ENCODE measurements at places on chromosomes 16 and 17. TPM values are rescaled to one million over a fixed set of nuclear protein-coding genes. Genes with fewer than 3 reads are reported as not detected.

Gene CACNG4
- not detected for polyA plus RNA-seq

DNA sequence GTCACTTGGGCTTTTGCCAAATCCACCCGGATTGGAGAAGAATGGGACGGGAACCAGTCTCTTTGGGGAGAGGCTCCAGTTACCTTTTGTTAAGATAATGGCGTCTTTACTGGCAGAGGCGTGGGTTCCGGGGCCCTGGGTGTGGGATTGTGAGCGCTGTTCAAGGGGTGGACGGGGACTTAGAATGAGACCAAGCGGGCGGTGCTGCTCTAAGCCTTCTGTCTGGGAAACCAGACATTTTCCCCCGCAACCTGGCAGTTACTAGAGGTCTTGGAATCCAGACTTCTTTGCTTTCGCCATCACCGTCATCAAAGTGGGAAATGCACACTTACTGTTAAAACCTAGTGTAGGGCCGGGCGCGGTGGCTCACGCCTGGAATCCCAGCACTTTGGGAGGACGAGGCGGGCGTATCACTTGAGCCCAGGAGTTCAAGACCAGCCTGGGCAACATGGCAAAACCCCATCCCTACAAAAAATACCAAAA, 706 bp downstream of the TEN1 start:
- peak overlapping the region; percentile 99 for H3K27ac ChIP-seq
- H3K4me1 ChIP-seq = peaks cover 31% of the 10 kb centered on the region
- DNase-seq = no peak
- peaks cover 3% of the 10 kb centered on the region for H3K27me3 ChIP-seq

GRCh38 chr17:56913353-56913866, 439 bp downstream of the TRIM25 start:
- H3K36me3 ChIP-seq = peaks cover 4% of the 10 kb centered on the region
- peaks cover 8% of the 10 kb centered on the region for H3K27me3 ChIP-seq
- peak overlapping the region; percentile 88 for H3K4me3 ChIP-seq
- peak overlapping the region; percentile 91 for H3K27ac ChIP-seq

GRCh38 chr17:77096570-77097214, 44.1 kb upstream of the SEC14L1 start:
- peak overlapping the region; percentile 47 for H3K27ac ChIP-seq
- H3K4me3 ChIP-seq = no peak overlapping the region
- peaks cover 20% of the 10 kb centered on the region for H3K4me1 ChIP-seq
- no peak for DNase-seq

DNA sequence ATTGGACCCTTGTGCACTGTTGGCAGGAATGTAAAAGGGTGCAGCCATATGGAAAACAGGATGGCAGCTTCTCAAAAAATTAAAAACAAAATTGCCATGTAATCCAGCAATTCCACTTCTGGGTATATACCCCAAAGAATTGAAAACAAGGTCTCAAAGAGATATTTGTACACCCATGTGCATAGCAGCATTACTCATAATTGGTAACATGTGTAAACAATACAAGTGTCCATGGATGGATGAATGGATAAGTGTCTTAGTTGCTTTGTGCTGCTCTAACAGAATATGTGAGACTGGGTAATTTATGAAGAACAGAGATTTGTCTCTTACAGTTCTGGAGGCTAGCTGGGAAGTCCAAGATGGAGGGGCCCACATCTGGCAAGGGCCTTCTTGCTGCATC, 3.8 kb upstream of the RUNDC3A start:
- H3K4me1 ChIP-seq = peaks cover 19% of the 10 kb centered on the region
- no peak overlapping the region for H3K4me3 ChIP-seq
- no peaks in the 10 kb centered on the region for H3K36me3 ChIP-seq
- DNase-seq = no peak

DNA sequence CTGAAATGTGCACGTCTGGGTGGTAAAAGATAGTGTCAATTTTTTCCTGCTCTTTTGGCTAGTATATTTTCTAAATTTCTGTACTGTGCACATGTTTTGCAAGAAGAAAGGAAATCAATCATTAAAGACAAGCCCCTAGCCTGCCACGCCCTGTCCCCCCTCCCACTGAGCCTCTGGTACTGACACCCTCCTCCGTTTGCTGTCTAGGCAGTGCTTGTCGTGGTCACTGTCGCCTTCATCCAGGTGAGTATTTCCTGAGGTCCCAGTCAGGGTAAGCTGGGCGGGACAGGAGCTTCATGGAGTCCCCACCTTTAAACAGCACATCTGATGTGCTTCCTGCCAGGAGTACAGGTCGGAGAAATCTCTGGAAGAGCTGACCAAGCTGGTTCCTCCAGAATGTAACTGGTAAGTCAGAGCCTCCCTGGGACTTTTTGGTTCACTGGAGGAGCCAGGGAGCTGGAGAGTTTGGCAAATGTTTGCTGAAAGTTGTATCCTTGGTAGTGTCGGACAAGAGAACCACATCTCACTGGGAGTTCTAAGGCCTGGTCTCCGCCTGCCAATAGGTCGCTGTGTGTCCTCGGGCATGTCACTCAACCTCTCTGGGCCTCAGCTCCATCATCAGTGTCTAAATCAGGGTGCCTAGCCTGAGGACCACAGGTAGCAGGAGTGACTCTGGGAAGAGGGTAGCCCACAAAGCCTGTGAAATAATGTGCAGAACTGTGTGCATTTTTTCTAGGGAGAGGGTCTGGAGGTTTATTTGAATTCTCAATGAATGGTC, 42.2 kb downstream of the ATP2C2 start:
- no peaks in the 10 kb centered on the region for H3K4me1 ChIP-seq
- no peak for DNase-seq
- H3K4me3 ChIP-seq = no peak overlapping the region
- peaks cover 2% of the 10 kb centered on the region for H3K27me3 ChIP-seq

DNA sequence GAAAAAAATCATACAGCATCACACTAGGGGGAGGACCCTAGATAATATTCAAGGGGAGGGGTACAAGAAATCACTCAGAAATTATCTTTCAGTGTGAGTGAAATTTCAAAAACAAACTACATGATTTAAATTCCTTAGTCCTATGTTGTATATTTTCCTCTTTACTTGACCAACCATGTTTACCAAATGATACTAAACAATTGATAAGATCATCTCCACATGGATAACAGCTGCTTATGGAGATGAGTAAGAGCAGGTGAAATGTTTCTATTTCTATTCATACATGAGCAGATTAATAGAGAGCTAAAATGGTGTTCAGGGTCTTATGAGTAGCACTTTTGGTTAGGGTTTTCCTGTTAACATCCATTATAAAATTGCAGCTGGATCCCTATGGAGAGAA, 7.3 kb upstream of the VAT1L start:
- H3K27ac ChIP-seq = no peak overlapping the region
- H3K27me3 ChIP-seq = peaks cover 1% of the 10 kb centered on the region

Gene SSTR5
- not detected for polyA plus RNA-seq

Gene TPSG1
- polyA plus RNA-seq = not detected

GRCh38 chr17:75688209-75688825, 21.2 kb downstream of the SAP30BP start:
- no peak overlapping the region for H3K4me3 ChIP-seq
- H3K36me3 ChIP-seq = no peaks in the 10 kb centered on the region
- H3K27me3 ChIP-seq = peaks cover 2% of the 10 kb centered on the region
- peaks cover 94% of the 10 kb centered on the region for H3K4me1 ChIP-seq
- DNase-seq = peak; percentile 8

DNA sequence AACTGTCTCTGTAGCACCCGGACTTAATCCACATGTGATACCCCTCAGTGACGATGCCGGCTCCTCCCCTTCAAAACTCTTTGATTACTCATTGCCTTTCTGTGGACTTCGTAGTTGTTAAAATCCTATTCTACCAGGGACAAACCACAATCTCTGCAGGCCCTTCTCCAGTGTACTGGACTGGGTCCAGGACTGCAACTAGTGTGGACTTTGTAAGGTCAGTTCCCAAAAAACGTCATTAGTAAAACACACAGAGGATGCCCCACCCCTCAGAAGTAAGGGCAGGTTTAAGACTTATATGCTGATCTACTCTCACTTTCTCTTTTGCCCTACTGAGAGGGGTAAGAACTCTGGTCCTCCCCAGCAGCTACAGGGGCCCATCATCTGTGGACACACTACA, 10.5 kb upstream of the NUDT7 start:
- H3K4me1 ChIP-seq = no peaks in the 10 kb centered on the region
- H3K27ac ChIP-seq = no peak overlapping the region
- H3K4me3 ChIP-seq = no peak overlapping the region
- H3K36me3 ChIP-seq = no peaks in the 10 kb centered on the region
- no peaks in the 10 kb centered on the region for H3K27me3 ChIP-seq
- no peak for DNase-seq

Gene TOP2A
- polyA plus RNA-seq = 2.2 TPM

DNA sequence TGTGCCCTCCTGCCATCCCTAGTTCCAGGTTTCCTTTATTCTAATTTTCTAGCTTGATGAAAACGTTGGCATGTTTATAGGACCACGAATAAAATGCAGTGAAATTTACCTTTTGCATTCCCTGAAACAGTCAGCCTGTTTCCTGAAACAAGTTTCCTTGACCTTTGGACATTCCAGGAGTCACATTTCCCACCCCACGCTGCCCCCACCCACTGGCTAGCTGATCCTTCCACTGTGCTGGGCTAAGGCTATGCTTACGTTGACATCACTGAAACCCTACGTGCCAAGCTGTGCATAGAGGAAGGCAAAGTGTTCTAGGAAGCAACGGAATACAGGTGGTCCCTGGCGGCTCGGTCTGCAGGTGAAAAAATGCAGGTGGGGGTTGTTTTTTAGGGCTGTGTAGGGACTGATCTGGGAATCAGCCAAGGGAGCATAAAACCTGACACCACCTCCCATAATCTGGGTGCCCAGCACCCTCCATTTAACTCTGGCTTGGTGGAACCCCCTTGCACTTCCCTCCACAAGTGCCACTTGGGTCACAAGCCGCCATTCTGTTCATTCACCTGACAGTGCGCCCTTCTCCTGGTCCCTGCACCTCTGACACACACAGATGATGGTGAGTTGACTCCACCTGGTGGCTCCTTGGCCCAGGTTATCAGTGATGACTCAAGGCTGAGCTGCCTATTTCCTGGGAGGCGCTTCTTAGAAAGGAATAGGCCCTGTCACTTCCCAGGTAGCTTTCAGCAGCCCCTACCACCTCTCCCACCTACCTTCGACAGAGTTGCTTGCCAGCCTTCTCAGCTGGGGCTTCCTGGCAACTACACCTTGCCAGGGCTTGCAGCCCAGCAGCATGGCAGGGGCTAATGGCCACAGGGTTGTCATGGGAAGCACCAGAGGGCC, 83.7 kb downstream of the N4BP1 start:
- no peak overlapping the region for H3K27ac ChIP-seq
- peaks cover 26% of the 10 kb centered on the region for H3K4me1 ChIP-seq
- DNase-seq = peak; percentile 15
- H3K27me3 ChIP-seq = no peaks in the 10 kb centered on the region

Gene TBKBP1
- 2.3 TPM for polyA plus RNA-seq

DNA sequence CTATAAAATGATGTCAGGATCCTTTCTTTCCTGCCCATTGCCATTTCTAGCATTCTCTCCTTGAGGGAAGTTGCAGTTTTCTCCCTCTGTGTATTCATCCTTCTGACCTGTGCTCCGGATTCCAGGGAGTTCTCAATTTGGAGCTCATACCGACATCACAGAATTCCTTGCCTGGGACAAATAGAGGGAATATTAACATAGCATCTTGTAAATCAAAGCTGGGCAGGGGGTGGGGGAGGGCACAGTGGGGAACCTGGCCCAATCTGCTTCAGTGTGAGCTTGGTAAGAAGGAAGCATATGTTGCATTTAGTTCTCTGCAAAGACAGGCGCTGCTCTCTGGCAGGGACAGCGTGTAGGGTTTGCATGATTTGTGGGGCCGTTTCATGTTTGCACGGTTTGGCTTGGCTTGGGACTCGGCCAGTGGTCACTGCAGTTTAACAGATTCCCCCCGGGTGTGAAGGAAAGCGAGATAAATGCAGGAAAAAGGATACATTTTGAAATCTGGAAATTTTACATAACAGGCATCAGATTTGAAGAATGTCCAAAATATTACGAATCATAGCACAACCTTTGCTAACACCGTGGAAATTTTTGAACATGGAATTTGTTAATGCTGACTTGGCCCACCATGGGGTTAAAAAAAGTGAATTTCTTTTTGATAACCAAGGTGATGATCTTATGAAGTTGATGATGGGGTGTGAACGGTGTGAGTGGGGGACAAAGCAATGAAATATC, 178.0 kb downstream of the WWOX start:
- no peaks in the 10 kb centered on the region for H3K4me1 ChIP-seq
- no peak for DNase-seq
- no peaks in the 10 kb centered on the region for H3K36me3 ChIP-seq
- H3K27me3 ChIP-seq = no peaks in the 10 kb centered on the region
- no peak overlapping the region for H3K4me3 ChIP-seq

DNA sequence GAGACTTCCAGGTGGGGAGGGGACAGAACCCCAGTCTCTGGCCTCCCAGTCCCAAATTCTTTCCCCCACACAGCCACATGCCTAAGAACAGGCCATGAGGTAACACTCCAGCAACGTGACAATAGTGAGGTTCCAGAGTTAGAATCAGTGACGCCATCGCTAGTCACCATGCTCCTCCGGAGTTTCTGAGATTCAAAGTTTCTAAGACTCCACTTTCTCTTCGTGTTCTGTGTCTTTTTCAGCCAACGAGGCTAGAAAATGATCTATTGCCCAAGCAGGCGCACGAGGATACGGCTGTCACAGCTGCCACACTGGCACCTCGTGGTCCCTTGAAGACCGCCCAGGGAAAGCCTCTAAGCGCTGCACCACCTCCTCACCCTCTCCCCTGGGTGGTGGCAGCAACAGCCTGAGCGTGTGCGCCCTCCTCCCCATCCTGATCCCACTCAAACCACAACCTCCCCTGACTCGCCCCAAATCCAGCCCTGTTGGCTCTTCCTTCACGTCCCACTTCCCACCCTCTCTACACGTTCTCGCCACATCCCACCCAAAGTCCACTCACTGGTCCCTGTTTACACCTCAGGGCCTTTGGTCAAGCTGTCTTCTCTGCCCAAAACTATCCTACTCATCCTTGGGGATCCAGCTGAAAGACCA, 1.0 kb downstream of the MCRIP1 start:
- no peaks in the 10 kb centered on the region for H3K36me3 ChIP-seq
- DNase-seq = peak; percentile 39
- H3K27ac ChIP-seq = peak overlapping the region; percentile 98
- H3K27me3 ChIP-seq = peaks cover 6% of the 10 kb centered on the region
- peaks cover 22% of the 10 kb centered on the region for H3K4me1 ChIP-seq

GRCh38 chr16:84821179-84821578, 1.4 kb downstream of the CRISPLD2 start:
- no peak overlapping the region for H3K27ac ChIP-seq
- DNase-seq = no peak
- no peaks in the 10 kb centered on the region for H3K36me3 ChIP-seq
- H3K4me1 ChIP-seq = peaks cover 10% of the 10 kb centered on the region
- no peak overlapping the region for H3K4me3 ChIP-seq

- H3K4me3 ChIP-seq = no peak overlapping the region
- H3K36me3 ChIP-seq = no peaks in the 10 kb centered on the region
- no peak for DNase-seq
- H3K27ac ChIP-seq = no peak overlapping the region
- H3K27me3 ChIP-seq = no peaks in the 10 kb centered on the region
- no peaks in the 10 kb centered on the region for H3K4me1 ChIP-seq
Measured at GRCh38 chr16:25925421-25925820, 233.7 kb downstream of the HS3ST4 start.

GRCh38 chr17:81976332-81977210, 858 bp upstream of the ASPSCR1 start:
- peak overlapping the region; percentile 96 for H3K4me3 ChIP-seq
- peak overlapping the region; percentile 92 for H3K27ac ChIP-seq
- peaks cover 15% of the 10 kb centered on the region for H3K27me3 ChIP-seq
- DNase-seq = no peak
- peaks cover 20% of the 10 kb centered on the region for H3K4me1 ChIP-seq

Gene ATP2A3
- polyA plus RNA-seq = 35.1 TPM

Gene SLC4A1
- not detected for polyA plus RNA-seq

Gene TLE7
- polyA plus RNA-seq = not detected

- H3K4me1 ChIP-seq = peaks cover 14% of the 10 kb centered on the region
- peaks cover 5% of the 10 kb centered on the region for H3K36me3 ChIP-seq
Measured at GRCh38 chr17:42519546-42520491, 16.2 kb upstream of the NAGLU start.

Gene KCNJ18
- not detected for polyA plus RNA-seq

All from immature natural killer cell (primary cell).